ENCODE measurements at places on chromosomes 7 and 10.
A peak's percentile ranks its signal among the peaks of the same experiment; 100 is the strongest.

- no peaks in the 10 kb centered on the region for H3K27me3 ChIP-seq
- no peak for DNase-seq
- H3K36me3 ChIP-seq, result no peaks in the 10 kb centered on the region
- H3K4me1 ChIP-seq, result peaks cover 11% of the 10 kb centered on the region
Measured at GRCh38 chr7:120053390-120053961, 219.5 kb upstream of the KCND2 start.

DNA sequence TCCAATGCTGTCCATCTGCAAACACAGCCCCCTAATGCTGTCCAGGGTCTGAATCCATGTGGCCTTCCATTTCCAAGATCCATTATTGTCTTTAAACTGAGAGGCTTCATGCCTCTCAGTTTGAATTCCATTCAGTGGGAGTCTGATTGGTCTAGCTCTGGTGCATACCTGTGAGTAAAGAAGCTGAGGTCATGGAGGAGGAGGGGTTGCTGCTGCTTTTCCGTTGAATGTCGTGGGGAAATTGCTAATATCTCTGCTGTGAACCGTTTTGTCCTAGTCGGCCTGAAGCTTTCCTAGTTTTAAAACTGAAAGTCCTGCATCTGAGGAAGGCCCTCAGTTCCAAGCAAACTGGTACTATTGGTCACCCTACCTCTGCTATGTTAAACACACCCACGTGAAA lies 17.7 kb downstream of the SH2D4B start:
- no peak overlapping the region for H3K27ac ChIP-seq
- no peak for DNase-seq
- no peak overlapping the region for H3K4me3 ChIP-seq

GRCh38 chr7:108239501-108240225 lies 109.5 kb upstream of the LAMB4 start:
- no peak overlapping the region for H3K27ac ChIP-seq
- H3K36me3 ChIP-seq, result no peaks in the 10 kb centered on the region
- no peak overlapping the region for H3K4me3 ChIP-seq
- H3K27me3 ChIP-seq, result no peaks in the 10 kb centered on the region
- peaks cover 11% of the 10 kb centered on the region for H3K4me1 ChIP-seq

- no peak for DNase-seq
- H3K27ac ChIP-seq, result no peak overlapping the region
- H3K4me3 ChIP-seq, result no peak overlapping the region
- H3K27me3 ChIP-seq, result no peaks in the 10 kb centered on the region
- no peaks in the 10 kb centered on the region for H3K36me3 ChIP-seq
Measured at GRCh38 chr7:102147008-102147407, 139.7 kb upstream of the SH2B2 start.

GRCh38 chr7:12715372-12716133 lies 28.1 kb downstream of the ARL4A start:
- no peaks in the 10 kb centered on the region for H3K27me3 ChIP-seq
- H3K36me3 ChIP-seq, result no peaks in the 10 kb centered on the region
- peaks cover 23% of the 10 kb centered on the region for H3K4me1 ChIP-seq

- H3K27ac ChIP-seq, result no peak overlapping the region
- H3K4me3 ChIP-seq, result no peak overlapping the region
- H3K27me3 ChIP-seq, result no peaks in the 10 kb centered on the region
- DNase-seq, result no peak
Measured at GRCh38 chr7:80654887-80655340, 16.5 kb downstream of the CD36 start.

- no peaks in the 10 kb centered on the region for H3K27me3 ChIP-seq
- H3K4me1 ChIP-seq, result no peaks in the 10 kb centered on the region
- no peak overlapping the region for H3K27ac ChIP-seq
- no peak overlapping the region for H3K4me3 ChIP-seq
- no peaks in the 10 kb centered on the region for H3K36me3 ChIP-seq
Measured at GRCh38 chr10:108523016-108523800, 1358.7 kb upstream of the SORCS1 start.

- H3K36me3 ChIP-seq, result no peaks in the 10 kb centered on the region
- H3K27ac ChIP-seq, result no peak overlapping the region
- no peaks in the 10 kb centered on the region for H3K4me1 ChIP-seq
Measured at GRCh38 chr10:42871823-42872222, 89.2 kb downstream of the BMS1 start.

DNA sequence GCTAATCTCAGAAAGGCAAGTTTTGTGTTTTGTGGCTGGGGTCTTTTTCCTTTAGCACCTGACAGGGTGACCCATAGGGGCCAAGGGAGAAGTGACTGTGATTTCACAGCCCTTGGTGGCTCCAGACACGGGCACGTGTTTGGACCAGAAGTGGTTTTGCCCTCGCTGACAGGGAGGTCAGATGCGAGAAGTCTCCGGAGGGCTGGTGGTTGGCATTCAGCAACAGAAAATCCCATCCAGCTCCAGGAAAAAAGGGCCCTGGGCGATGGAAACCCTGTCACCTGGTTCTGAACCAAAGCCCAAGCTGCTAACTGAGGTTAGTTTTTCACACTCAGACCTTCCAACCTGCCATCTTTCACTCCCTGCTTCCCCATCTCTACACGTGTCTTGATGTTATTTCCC lies 272.9 kb downstream of the TRIL start:
- peak overlapping the region; percentile 95 for H3K27ac ChIP-seq
- peaks cover 23% of the 10 kb centered on the region for H3K4me1 ChIP-seq
- no peaks in the 10 kb centered on the region for H3K27me3 ChIP-seq
- no peaks in the 10 kb centered on the region for H3K36me3 ChIP-seq

DNA sequence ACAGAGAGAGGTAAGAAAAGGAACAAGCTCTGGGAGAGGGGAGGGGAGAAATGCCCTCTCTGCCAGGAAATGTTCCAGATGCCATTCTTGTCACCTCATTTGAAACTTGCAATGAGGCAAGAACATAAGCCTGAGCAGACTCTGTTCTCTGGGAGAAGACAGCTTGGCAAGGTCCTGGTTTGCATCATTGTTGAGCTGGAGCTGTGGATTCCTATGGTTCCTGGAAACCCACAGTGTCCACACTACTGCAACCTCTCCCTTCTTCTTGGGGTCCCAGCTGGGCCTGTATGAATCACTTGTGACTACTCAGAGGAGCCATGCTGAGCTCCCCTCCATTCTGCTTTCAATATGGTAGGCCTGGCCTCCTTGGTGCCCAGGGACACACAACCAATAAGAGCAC lies 60.8 kb upstream of the HECTD2 start:
- H3K4me3 ChIP-seq, result no peak overlapping the region
- H3K36me3 ChIP-seq, result no peaks in the 10 kb centered on the region
- peaks cover 39% of the 10 kb centered on the region for H3K4me1 ChIP-seq
- no peak overlapping the region for H3K27ac ChIP-seq
- no peak for DNase-seq
- H3K27me3 ChIP-seq, result no peaks in the 10 kb centered on the region

DNA sequence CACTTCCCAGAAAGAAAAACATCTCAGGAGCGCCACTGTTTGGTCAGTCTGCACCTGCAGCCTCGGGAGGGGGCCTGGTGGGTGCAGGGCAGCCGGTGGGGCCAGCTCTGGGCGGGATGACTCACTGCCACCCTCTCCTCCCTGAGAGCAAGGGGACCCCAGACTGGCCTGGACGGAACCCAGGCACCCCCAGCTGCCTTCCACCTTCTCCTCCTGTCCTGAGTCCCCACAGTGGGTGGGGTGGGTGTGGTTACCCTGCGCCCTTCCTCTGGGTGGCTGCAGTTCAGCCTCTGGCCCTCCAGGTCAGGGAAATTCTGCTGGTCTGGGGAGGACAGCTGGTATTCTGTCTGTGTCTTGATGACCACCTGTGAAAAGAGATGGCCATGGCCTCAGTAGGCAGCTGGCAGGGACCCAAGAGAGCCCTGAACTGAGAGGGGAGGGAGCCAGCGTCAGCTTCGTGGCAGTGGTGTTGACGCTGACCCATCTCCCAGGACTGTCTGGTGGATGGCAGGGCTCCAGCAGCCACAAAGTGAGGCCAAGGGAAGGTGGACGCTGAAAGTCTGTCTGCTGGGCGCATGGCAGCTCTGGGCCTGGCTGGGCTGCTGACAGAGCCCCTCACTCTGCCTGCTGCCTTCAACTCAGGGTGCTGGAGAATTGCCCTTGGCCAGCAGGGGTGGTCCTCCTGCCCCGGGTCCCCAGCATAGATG lies 8.9 kb downstream of the CALY start:
- H3K27ac ChIP-seq, result no peak overlapping the region
- no peaks in the 10 kb centered on the region for H3K36me3 ChIP-seq
- peaks cover 8% of the 10 kb centered on the region for H3K4me1 ChIP-seq
- H3K4me3 ChIP-seq, result no peak overlapping the region
- DNase-seq, result no peak

GRCh38 chr7:1567049-1567771 lies 2.6 kb downstream of the PSMG3 start:
- H3K27ac ChIP-seq, result peak overlapping the region; percentile 86
- peak; percentile 62 for DNase-seq
- H3K4me3 ChIP-seq, result peak overlapping the region; percentile 2
- H3K27me3 ChIP-seq, result no peaks in the 10 kb centered on the region
- H3K36me3 ChIP-seq, result peaks cover 14% of the 10 kb centered on the region
- H3K4me1 ChIP-seq, result peaks cover 42% of the 10 kb centered on the region

DNA sequence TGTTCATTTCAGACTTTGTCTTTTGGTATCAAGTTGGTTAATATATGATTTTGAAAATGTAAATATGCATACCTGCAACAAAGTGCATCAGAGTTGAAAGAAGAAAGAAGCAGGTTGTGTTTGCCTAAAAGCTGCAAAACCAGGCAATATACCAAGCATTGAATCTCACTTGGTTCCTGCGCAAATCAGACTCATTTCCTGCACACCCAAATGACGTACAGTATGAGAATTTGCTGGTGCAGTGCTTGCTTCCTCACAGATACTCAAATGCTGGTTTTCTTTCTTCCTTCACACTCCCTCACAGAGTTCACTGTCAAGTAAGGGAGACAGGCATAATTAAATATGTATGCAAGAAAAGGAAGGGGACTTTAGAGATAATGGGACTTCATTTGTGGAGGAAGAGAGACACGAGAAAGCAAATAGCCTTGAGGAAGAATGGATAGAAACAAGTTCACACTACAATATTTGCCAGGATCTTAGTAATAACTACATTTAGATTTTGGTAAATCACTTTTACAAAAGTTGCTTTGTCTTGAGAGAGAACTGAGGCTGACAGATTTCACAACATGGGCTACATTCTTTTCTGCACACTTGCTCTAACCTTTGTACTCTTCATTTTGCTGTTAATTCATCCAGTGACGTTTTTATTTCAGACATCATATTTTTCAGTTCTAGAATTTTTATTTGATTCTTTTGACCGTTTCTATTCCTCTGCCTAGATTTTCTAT lies 56.9 kb upstream of the AOAH start:
- no peak overlapping the region for H3K27ac ChIP-seq
- H3K4me1 ChIP-seq, result peaks cover 18% of the 10 kb centered on the region
- no peak overlapping the region for H3K4me3 ChIP-seq
- no peaks in the 10 kb centered on the region for H3K36me3 ChIP-seq

All from keratinocyte (primary cell).